ENCODE measurements at places on chromosomes 7 and 10.

GRCh38 chr7:55493408-55493807 is 78.9 kb downstream of the VOPP1 start:
- no peak for DNase-seq

- DNase-seq: no peak
These were observed 16.3 kb downstream of the GPR26 start for GRCh38 chr10:123682477-123682876.

GRCh38 chr7:87128861-87129267 is 23.4 kb upstream of the DMTF1 start:
- DNase-seq: no peak

GRCh38 chr7:105849122-105849855 is 27.1 kb downstream of the ATXN7L1 start:
- DNase-seq: no peak

DNA sequence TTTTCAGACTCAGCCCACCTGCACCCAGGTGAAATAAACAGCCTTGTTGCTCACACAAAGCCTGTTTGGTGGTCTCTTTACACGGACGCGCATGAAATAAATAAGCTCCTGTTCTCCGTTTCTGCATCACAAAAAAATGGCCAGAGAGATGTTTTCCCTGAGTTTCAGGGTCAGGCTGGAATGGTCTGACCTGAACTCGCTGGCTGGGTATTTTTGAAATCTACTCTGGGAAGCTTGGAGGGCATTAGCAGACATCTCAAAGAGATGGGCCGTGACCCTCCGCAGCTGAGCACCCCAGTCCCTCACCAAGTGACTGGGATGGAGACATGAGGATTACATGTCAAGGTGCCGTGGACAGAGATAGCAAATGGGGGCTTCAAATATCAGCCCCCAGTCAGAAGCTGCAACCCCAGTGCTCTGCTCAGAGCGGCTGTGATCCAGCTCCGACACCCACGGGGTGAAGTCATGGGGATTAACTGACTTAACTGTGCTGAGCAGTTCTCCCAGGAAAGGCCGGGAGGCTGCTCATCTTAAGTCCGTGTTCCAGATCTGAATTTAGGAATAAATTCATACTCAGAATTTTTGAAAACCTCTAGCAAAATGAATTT is 22.3 kb downstream of the CALML5 start:
- DNase-seq: no peak

- DNase-seq: no peak
These were observed 244.8 kb downstream of the BICC1 start for GRCh38 chr10:58757352-58758065.

- DNase-seq: no peak
These were observed 15.5 kb upstream of the SP4 start for GRCh38 chr7:21412410-21412851.

DNA sequence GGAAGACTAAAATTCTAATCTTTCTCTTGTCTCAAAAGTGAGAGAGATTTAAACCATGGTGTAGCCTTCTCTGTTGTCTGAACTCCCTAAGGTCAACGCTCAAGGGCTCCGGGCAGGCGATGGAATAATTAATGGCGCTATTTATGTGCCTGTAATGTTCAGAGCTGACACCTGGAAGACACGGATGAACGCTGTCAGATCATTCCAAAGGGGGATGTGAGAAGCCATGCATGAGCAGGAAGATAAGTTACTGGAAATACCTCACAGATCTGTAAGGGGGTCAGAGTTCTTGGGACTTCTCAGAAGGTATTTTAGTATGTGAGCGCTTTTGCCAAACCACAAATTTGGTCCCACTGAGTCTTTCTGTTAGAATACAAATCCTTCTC is 73.3 kb upstream of the MTPN start:
- peak; percentile 57 for DNase-seq

DNA sequence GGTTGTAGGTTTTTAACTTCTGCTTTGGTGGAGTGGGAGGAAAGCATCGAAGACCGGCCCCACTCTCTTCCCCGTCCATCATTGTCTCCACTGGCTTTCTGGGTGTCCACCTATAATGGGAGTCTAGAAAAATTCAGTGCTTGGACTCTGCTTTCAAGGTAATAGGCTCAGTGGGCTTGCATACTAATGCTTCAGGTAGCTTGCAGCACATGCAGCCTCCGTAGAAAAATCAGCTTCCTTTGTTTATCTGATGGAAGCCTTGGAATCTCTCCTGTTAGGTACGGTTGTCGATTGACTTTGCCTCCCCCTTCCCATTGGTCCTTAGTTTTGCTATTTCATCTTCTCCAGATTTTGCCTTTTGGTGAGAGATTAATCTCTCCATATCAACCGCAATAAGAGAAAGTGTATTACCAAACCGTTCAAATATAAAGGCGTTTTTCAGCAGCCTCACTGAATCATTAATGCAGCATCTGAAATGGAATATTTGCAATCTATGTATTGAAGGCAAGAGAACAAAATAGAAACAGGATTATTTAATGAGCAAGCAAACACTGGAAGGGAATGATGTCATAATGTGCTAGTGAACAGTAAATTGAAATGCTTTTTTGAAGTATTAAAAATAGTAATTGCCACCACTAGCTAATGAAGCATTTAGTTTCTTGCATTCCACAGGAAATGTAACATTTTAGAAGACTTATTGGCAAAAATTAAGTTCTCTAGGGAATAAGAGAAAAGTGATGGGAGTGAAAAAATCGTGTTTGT is 944 bp downstream of the AVL9 start:
- peak; percentile 50 for DNase-seq

GRCh38 chr10:48607356-48608278 is 2.7 kb upstream of the ARHGAP22 start:
- no peak for DNase-seq

DNA sequence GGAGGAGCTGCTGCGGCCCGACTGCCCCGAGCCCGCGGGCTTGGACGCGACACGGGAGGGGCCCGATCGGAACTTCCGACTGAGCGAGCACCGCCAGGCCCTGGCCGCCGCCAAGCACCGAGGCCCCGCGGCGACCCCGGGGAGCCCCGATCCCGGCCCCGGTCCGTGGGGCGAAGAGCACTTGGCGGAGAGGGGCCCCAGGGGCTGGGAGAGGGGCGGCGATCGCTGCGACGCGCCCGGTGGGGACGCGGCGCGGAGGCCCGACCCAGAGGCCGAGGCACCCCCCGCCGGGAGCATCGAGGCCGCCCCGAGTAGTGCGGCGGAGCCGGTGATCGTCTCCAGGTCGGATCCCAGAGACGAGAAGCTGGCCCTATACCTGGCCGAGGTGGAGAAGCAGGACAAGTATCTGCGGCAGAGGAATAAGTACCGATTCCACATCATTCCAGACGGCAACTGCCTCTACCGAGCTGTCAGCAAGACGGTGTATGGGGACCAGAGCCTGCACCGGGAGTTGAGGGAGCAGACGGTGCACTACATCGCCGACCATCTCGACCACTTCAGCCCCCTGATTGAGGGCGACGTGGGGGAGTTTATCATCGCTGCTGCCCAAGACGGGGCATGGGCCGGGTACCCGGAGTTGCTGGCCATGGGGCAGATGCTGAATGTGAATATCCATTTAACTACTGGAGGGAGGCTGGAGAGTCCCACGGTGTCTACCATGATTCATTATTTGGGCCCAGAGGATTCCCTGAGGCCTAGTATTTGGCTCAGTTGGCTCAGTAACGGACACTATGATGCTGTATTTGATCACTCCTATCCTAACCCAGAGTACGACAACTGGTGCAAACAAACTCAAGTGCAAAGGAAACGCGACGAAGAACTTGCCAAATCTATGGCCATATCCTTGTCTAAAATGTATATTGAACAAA is 1.4 kb downstream of the OTUD1 start:
- peak; percentile 46 for DNase-seq

- DNase-seq: no peak
These were observed 284.1 kb downstream of the ABCA13 start for GRCh38 chr7:48455363-48455762.

DNA sequence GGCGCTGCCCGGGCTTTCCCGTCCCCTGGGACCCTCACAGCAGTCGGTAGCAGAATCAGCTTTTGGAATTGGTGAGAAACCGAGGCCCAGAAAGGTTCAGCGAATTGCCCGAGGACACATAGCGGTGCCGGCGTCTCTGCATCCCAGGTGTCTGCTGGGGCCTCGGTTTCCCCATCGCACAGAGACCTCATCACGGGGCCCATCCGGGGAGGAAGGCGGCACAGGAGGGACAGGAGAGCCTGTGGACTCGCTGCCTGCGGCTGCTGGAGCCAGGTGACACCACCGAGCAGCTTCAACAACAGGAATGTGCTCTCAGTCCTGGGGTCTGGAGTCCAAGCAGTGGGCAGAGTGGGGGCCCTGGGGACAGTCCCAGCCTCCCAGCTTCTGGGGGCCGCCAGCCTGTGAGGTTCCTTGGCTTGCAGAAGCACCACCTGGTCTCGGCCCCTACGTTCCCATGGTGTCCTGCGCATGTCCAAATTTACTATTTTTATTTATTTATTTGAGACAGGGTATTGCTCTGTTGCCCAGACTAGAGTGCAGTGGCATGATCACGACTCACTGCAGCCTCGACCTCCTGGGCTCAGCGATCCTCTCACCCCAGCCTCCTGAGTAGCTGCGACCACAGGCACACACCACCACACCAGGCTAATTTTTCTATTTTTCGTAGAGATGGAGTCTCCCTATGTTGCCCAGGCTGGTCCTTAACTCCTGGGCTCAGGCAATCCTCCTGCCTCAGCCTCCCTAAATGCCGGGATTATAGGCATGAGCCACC is 539 bp upstream of the COX19 start:
- no peak for DNase-seq

DNA sequence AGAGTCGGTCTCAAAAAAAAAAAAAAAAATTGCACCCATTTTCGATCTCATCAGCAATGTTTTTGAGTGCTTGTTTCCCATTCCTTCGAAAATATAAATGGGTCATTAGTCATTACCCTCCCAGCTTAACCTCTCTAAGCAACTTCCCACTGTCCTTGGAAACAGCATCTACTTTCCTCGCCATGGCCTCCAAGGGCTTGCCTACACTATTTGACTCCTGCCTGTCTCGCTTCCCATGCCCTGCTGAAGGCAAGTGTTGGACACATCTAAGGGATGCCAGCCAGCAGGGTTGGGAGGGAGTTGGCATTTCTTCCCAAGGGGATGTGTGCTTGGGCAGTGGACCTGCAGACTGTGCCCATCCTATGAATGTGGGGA is 12.7 kb upstream of the RHBDD2 start:
- DNase-seq: no peak

DNA sequence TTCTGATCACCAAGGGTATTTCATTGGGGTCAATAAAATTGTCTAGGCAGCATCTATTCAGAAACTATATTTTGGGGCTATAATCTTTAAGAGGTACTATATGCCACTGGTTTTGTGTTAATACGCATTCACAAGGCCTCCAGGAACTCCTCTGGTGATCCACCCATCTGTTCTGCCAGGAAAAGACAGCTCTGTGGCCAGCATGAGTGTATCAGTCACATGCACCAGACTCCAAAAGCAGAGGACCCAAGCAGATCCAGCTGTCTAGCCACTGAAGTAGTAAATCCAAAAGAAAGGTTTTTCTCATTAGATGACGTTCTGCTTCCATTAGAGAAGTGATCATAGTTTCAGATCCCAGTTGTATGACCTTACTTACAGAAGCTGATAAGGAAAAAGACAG is 199.6 kb upstream of the CELF2 start:
- DNase-seq: no peak

DNA sequence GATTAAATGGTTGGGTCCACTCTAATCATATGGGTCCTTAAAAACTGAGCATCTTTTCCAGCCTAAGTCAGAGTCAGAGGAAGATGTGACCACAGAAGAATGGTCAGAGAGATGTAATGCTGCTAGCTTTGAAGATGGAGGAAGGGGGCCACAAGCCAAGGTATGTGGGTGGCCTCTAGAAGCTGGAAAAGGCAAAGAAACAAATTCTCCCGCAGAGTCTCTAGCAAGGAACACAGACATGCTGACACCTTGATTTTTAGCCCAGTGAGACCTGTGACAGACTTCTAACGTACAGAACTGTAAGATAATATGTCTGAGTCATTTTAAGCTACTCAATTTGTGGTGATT is 1.5 kb upstream of the EXOC6 start:
- DNase-seq: no peak

GRCh38 chr7:40220421-40220911 is 85.7 kb downstream of the SUGCT start:
- no peak for DNase-seq

- DNase-seq: no peak
These were observed 554 bp downstream of the FRA10AC1 start for GRCh38 chr10:93701866-93702209.

DNA sequence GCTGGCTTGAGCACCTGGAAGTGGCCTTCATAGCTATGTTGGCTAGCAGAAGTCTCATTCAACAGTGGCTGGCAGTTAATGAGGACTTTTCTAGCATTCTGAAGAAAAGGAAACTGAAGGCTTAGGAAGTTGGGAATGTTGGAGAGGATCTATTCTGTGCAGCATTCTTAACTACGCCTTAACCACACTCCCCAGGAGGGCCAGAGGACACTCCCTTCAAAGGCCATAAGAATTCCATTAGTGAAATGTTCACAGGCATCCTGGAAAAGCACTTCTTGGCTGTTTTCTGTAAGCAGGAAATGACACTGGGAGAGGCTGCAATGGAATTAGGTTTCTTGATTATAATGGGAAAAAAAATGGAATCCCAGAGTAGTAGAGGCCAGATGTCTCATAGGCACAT is 188.9 kb downstream of the ARHGAP12 start:
- no peak for DNase-seq

GRCh38 chr7:115734641-115735040 is 295.9 kb downstream of the TFEC start:
- DNase-seq: no peak

- DNase-seq: peak; percentile 88
These were observed at the start of gene BMS1 for GRCh38 chr10:42782446-42783180. BMS1 (plus strand) TSS chr10:42782795; CDS start chr10:42784395, 1,600 bp downstream.

DNA sequence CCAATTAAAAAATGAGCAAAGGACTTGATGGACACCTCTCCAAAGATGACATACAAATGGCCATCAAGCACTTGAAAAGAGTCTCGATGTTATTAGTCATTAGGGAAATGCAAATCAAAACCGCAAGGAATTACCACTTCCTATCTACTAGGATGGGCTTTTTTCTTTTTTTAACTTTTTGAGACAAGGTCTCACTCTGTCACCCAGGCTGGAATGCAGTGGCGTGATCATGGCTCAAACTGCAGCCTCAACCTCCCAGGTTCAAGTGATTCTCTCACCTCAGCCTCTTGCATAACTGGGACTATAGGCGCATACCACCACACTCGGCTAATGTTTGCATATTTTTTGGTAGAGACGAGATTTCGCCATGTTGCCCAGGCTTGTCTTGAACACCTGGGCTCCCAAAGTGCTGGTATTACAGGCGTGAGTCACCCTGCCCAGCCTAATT is 13.6 kb downstream of the NKX1-2 start:
- no peak for DNase-seq

- DNase-seq: no peak
These were observed 240.8 kb downstream of the ARHGAP12 start for GRCh38 chr10:31687663-31688482.

DNA sequence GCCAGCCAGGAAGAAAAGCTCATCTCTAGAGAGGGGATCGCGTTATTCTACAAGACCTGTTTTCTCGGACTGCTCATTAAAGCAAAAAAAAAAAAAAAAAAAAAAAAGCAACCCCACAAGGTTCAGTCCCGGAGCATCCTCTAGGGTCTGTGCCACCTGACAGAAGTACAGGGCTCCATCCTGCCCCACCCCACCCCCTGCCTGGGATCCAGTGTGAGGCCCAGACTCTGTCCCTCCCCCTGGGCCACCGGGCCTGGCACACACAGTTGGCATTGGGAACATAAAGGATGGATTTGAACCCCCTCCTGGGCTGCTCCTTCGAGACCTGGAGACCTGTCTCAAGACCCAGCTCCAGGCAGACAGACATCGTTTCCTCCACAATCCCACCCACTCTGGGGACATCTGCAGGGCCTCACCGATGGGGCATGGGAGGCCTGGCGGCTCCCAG is 688 bp downstream of the ORAI2 start:
- no peak for DNase-seq

All from left renal pelvis (tissue), 4 donors.